ENCODE measurements at places on chromosomes 7 and 10.

DNA sequence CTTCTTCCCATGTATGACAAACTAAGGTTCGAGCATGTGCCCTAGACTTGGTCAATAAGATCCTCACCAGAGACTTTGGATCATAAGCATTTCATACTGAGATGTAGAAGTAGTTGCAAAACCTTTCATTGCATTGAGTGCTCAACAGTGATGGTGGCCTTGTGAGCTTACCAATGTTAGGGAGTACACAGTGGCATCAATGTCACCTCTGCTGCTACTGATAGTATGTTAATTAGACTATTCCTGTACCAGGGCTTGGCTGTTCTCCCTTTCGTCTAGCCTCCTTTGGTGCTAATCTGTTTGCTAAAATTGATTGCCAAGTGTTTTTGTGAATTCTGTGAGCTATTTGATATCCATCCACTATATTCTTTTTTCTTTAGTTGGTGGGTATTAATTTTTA is 264.5 kb upstream of the SEMA3C start:
- no peak for DNase-seq

GRCh38 chr10:31871266-31872065 is 57.2 kb downstream of the ARHGAP12 start:
- no peak for DNase-seq

GRCh38 chr7:2524808-2525657 is 5.5 kb downstream of the LFNG start:
- no peak for DNase-seq

DNA sequence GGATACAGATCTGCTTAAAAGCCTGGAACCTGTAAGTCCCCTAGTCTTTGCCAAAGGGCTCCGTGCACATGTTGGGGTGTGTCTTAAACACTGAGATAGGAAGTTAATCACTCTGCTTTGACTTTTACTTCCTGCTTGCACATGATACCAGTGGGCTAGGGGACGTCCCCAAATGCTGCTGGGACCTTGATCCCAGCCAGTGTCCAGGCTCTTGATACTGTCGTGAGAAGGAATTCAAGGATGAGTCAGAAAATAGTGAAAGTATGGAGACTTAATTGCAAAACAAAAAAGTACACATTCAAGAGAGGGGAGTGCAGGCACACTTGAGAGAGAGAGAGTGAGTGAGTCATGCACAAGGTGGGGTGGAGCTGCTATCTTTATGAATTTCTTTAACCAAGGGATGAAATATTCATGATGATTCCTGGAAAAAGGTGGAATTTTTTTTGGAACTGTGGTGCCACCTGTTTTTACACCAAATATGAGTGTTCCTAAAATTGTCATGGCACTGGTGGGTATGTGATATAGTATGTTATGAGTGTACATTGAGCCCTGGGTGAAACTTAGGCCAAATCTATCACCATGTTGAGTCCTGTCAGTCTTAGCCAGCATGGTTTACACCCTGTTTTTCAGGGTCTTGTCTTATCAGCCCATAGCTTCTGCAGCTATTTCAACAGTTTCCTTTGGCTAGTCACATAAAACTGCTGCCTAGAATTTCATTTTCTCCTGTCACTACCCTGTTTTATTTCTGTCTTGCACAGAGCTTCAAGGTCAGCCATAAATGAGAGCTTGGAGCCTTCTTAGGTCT is 88.3 kb upstream of the CYP26C1 start:
- DNase-seq = peak; percentile 89

DNA sequence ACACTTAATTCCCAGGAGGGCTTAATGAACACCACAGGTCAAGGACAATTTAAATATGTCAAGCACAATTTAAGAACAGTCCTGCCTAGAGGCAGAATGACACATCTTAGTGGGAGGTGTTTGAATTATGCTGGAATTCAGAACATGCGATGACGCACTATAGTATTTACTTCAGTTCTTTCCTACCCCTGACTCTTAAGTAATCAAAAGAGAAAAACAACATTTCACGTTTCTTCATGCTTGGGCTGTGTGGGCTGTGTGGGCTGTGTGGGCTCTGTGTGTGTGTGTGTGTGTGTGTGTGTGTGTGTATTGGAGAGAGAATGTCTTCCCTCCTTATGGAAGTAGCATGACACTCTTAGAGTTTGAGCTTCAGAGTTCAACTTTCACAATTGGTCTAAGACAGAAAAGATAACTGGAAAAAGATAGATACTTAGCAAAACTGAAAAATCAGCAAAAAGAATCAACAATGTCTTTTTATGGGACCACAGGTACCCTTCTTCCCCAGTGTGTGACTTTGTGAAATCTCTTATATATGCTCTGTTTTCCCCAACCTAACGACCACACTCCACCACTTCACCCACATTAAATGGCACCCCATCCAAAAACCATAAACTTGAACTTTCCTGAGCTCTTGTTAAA is 33.7 kb upstream of the CABCOCO1 start:
- peak; percentile 91 for DNase-seq

DNA sequence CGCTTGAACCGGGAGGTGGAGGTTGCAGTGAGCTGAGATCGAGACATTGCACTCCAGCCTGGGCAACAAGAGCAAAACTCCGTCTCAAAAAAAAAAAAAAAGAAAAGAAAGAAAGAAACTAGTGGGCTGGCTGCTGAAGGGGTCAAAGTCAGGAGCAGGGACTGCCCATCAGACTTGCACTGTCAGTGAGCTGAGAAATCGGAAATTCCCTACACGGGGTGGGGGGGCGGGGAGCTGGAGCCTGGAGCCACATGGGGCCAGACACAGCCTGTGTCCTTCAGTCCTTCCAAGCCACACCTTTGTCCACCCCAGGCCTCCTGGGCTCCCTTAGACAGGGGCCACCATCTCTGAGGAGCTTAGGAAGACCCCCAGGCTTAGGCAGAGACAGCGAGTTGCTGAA is 34.5 kb downstream of the SRRM3 start:
- DNase-seq = no peak

DNA sequence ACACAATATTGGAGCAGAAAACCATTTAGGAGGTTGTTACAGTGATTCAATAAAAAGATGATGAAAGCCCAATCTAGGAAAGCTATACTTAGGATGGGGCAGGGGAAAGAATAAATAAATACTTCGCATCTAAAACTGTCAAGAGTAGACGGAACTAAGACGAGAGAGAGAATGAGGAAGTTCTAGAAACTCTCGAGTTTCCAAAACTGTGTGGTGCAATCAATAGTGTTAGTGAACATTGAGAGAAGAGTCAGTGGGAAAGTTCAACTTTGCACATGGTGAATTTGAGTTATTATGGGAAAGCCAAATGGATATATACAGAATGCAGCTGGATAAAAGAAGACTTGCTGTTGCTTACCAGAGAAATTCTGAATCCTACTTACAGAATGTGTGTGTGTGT is 133.8 kb upstream of the MEOX2 start:
- no peak for DNase-seq

DNA sequence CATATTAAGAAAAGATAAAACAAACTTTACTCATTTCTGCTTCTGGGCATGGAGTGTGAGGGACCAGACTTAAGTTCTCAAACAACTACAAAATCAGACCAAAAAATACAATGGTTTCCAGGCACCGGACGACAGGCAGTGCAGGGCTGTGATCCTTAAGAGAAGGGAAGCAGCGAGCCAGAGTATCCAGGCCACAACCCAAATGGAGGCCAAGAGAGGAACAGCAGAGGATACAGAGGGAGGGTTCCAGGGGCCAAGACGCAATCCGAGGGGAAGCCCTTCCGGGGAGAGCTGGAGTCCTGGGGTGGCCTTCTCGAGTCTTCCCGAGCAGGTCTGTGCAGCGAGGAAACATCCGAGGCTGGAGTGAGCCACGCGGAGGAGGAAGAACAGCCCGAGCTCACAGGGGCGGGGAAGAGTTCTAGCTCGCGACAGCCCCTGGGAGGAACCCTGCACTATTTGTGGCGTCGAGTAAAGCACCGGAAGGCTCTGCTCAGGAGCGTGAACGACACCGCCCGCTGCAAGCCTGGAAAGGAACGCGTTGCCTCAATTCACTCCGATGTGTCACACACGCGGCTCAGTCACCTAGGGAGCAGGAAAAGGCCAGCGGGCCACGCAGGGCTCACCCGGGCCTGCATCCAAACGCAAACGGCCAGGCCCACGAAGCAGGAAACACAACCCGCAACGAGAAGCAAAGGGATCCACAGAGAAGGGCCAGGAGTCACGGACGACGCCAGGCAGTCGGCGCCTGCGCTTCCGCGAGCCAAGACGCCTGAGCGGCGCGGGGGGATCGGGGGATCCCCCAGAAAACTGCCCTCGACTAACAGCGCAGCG is 933 bp upstream of the RNF32 start:
- peak; percentile 25 for DNase-seq

DNA sequence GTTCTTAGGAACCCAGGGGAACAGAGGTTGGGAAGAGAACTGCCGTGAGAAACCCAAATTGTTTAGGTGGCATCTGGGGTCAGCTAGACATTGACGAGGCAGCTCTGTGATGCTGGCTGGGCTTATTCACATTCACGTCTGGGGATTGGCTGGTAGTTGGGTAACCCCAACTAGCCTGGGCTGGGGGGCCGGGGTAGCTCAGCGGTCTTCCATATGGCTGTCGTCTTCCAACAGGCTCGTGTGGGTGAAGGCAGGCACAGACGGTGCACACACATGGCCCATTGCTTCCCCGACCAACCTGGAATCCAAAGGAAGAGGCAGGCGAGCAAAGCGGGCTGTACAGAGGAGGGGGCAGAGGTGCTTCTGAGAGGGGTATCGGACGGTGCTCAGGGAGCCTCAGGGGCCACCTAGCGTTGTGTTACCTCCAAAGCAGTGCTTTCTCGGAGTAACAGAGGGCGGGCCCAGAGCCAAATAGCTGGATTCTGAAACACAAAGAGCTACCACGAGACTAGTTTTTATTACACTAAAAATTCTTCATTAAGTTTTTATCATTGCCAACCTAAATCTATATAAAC is 34.5 kb downstream of the MKI67 start:
- no peak for DNase-seq

DNA sequence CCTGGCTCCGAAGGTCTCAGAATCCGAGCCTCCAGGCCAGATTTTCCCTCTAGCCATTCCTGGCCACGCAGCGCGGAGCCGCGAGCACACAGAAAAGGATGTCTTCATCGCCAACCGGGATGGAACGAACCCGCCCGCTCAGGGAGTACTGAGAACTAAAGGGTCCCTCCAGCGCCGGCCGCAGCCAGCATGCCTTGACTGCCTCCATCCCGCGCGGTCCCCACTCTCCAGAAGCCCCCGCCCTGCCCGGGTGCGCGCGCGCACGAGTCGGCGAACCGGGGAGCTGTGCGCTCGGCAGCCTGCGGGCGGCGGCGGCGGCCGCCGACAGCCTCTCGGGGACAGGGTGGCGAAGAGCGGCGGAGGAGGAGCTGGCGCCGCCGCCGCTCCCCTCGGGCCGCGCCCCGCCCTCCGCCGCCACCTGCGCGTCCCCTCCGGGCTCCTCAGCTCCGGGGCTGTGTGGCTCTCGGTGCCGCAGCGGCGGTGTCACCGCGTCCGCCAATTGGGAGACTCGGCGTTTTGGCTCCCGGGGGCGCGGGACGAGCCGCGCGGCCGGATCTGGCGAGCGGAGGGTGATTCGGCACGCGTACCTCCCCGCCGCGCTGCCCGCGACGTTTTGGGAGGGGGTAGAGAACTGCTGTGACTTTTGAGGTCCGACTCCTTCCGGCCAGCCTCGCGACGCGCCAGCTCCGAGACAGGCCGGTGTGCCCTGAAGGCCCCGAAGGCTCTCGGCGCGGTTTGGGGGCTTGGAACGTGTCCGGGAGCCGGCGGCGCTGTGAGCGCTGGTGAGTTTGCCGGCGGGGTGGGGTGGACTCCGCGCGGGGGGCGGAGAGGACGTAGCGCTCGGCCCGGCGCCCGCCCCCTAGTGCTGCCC is 453 bp upstream of the GALNT17 start:
- no peak for DNase-seq

DNA sequence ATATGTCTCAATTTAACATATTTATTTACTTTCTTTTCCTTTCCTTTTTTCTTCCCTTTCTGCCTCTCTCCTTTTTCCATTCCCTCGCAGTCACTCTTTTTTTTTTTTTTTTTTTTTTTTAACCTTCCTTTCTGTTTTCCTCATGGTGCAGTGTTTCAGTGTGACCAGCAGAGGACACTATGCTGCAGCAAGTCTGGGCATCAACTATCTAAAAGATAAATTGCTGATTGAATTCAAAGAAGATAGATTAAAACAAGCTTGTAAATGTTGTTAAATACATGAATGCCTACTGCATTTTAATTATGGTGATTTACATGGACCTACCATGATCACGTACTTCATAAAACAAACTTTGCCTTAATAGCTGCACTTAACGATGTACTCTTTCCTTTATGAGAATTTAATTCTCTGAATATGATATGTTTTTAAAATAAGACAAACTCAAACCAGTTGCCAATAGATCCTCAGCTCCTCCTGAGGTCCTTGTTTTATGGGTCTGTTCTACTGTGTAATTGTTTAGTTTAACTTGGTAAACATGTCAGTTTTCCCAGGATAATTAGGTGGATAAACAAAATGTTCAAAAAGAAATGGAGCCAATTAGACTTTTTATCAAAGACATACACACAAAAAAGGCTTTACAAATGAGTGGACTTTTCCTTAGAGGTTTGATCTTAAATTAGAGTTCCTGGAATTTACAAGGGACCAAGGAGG is 101.0 kb upstream of the AGR3 start:
- DNase-seq = peak; percentile 54

DNA sequence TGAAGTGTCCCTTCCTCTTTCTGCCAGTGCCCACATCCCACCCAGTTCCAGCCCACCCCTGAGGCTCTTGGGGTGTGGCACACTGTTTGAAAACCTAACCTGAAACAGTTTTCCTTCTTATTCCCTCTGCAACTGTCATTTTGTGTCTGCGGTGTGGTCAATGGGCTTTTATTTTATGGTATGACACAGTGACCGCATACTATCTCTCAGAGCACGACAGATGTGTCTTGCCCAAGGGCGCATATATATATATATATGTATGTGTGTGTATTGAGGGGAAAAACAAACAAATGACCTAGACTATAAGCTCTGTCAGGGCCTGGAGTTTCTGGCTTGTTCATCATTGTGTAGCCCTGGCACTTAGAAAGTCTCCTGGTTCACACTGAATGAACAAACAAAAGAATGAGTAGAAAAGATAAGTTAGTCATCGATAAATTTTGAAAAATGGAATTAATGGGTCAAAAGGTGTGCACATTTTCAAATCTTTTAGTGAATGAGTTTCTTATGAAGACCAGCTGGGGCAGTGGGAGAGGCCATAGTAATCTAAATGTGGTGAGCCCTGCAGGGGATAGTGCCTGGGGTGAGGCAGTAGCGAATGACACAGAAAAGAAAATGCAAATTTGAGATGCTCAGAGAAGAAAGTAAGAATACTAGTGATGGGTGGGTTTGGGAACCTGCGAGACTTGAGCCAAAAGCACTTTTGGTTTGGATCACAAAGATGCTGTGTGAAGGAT is 198.4 kb downstream of the SNX10 start:
- DNase-seq = no peak

DNA sequence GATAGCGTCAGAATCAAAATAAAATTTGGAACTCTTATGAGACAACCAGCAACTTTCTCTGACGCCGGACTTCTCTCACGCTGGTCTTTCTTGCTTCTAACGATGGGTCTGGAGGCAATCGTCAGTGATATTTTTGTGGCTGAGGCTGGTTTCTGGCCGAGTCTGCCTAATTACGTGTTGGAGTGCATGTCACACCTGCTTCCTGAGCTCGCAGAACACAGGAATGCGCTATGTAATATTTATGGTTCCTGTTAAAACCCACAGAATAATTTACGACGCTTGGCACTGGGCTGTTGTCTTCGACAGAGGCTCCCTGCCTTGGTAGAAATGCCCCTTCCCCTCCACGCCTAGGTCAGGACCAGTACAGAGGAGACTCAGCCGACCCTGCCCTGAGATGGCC is 64.9 kb downstream of the NPTX2 start:
- DNase-seq = no peak
